ENCODE measurements at places on chromosomes 5 and 9.

DNA sequence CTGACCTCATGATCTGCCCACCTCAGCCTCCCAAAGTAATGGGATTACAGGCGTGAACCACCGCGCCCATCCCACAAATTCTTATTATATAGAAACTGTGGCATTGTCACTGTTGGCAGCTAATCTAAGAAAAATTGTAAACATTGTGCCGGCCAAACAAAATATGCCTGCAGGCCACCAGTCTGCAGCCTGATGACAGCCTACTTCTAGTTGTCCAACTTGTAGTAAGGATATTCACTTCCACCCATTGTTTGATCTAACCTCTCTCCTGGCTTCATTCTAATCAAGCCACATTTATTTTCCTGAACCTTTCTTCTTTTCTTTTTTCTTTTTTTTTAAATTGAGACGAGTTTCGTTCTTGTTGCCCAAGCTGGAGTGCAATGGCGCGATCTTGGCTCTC lies 13.7 kb upstream of the TMED9 start:
- no peak for DNase-seq

DNA sequence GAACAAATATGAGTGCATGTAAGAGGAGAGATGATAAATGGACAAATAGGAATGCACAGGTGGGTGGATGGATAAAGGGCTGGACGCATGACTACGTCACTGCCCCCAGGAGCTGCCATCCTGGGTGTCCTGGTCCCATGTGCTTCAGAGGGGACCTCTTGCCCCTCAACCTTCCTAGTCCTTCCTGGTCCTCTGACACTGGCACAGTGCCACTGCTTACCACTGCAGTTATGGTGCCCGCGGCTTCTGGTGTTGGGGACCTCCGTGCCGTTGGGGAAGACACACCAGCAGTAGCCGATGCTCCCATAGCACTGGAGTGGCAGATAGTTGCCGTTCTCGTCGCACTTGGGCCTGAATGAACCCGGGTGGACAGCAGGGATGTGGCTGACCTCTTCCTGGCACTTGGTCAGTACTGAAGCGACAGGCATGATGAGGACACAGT lies 9.8 kb downstream of the CD74 start:
- no peak for DNase-seq

- DNase-seq = no peak
These were observed 211.8 kb downstream of the GOLPH3 start for GRCh38 chr5:31962351-31962751.

DNA sequence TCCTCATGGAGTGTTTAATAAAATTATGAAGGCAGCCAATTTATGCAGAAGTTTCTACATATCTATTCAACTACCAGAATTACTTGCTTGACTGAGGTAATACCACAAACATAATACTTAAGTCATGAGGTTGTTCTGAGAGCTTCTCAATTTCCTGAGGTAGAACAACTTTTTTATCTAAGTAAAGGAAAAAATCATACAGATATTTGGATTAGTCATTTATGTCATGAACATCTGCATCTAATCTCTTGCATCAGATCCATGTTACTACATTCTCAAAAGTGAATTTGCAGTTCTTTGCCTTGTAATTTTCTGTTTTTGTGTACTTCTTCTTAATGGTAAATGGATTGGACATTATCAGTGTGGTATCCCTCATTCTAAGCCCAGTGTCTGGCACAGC lies 60.4 kb upstream of the RGMB start:
- no peak for DNase-seq

DNA sequence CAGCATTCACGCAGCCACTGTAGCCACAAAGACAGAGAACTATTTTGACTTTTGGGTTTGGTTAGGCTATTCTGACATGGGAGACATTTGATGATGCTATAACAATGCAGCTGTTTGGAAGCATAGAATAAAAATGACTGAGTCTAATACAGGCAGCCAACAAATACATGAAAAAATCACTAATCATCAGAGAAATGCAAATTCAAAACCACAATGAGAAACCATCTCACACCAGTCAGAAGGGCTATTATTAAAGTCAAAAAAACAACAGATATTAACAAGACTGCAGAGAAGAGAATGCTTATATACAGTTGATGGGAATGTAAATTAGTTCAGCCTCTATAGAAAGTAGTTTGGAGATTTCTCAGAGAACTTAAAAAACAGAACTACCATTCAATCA lies 107.1 kb upstream of the POC5 start:
- DNase-seq = no peak

DNA sequence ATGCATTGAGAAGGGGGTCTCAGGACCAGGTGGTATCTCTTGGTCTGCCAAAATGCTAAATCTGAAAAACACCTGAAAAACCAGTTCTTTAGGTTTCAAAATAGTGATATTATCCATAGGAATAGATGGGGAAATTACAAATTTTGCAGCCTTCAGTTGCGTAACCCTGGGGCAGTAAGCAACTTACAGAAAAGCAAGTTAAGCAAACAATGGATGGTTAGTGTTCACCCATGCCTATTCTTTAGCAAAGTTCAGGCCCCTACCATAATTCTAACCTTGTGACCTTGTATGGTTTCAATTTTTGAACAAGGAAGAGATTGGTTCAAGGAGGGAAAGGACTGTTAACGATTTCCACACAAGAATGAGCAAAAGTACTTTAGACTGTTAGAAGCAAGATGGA lies 24.5 kb downstream of the GLRX start:
- DNase-seq = no peak

DNA sequence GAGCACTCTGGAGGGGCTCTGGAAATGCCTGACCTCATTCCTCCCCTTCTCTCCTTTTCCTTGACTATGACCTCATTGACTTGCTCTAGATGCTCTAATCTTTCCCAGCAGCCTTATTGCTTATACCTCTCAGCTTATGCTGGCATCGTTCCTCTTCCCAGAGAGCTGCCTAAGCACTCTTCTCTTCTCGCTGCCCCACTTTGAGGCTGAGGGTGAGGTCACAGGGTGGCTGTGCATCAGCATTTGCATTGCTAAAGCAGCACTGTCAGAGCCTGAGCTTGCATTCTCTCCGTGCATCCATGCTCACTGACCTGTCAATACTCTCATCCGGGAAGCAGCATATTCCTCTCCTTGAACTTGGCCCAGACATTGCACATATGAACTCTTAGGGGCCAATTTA lies 96.4 kb upstream of the NTRK2 start:
- DNase-seq = no peak

DNA sequence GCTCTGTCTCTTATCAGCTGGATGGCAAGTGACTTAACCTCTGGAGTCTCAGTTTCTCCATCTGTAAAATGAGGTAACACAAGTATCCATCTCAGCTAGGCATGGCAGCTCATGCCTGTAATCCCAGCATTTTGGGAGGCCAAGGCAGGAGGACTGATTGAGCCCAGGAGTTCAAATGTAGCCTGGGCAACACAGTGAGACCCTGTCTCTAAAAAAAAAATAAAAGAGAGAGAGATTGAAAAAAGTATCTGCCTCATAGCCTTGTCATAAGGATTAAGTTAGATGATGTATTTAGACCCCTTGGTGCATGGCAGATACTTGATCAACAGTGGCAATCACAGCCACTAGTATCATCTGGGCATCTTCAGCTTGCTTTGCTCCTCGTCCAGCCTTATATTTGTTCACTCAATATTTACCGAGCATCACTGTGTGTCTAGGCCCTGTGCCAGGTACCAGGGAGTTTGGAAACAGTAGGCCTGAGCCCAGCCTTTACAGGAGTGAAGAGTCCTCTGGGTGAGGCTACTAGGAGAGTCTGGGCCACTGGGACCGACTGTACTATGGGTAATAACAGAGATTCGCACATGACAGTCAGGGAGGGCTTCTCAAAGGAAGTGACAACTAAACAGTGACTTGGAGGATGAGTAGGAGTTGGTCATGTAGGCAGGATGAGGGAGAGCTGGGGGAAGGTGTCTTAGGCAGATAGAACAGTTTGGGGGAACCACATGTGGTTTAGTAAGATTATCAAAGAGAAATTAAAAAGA lies 34.2 kb downstream of the CORO2A start:
- no peak for DNase-seq

DNA sequence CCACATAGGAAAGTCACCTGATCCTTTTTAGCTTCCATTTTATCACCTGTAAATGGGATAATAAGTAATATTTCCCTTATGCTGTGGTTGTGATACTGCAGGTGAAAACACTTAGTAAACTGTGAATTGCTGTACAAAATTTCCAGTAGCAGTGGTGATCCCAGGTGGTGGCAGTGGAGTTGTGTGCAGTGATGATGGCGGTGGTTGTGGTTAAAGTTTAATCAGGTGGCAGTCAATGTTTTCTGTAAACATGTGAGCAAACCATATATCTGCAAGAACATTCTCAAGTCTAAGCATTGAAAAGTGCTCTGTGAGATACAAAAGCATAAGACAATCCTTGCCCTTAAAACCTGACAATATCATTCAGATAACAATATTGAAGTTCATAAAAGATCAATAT lies 480.2 kb downstream of the RASEF start:
- no peak for DNase-seq

DNA sequence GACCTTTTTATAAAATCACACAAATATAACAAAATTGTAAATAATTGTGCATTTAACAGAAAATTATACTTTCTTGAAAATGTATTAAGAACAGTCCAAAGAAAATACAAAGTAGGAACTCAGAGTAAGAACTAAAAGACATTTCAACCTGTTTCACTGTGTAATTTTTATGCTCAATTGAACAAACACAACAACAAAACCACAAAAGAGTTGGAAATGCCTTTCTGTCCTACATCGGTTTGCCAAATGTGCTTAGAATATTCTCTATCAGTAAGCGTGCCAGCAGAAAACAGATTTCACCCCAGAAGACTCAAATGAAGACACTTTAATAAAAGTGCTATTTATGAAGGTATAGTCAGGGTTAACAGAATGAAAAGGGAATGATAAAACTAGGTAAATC lies 592.1 kb downstream of the PRELID2 start:
- DNase-seq = no peak

DNA sequence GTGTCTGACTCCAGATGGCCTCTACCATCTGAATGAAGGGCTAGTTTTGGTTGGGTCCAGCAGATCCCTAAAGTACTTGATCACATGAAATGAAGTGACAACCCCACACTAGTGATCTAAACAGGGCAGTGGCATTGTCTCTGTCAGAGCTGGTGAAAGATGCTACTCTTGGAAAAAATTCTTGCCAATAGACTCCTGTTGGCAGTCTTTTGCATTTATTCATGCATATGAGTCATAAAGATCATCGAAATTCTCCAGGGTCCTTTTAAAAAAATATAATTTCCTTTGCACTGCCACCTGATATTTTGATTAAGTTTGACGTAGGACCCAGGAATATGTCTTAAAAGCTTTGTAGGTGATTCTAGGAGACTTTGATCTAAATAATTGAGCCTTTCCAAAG lies 135.1 kb upstream of the ELL2 start:
- no peak for DNase-seq

GRCh38 chr5:31981361-31981945 lies 192.7 kb downstream of the GOLPH3 start:
- DNase-seq = no peak

GRCh38 chr5:150153957-150154617 lies 1.6 kb downstream of the PDGFRB start:
- DNase-seq = no peak

GRCh38 chr9:36548454-36548853 lies 24.2 kb upstream of the MELK start:
- no peak for DNase-seq

GRCh38 chr5:171617266-171617665 lies 168.4 kb upstream of the SMIM23 start:
- no peak for DNase-seq

- DNase-seq = no peak
These were observed 219.4 kb downstream of the ATPSCKMT start for GRCh38 chr5:10030219-10030831.

DNA sequence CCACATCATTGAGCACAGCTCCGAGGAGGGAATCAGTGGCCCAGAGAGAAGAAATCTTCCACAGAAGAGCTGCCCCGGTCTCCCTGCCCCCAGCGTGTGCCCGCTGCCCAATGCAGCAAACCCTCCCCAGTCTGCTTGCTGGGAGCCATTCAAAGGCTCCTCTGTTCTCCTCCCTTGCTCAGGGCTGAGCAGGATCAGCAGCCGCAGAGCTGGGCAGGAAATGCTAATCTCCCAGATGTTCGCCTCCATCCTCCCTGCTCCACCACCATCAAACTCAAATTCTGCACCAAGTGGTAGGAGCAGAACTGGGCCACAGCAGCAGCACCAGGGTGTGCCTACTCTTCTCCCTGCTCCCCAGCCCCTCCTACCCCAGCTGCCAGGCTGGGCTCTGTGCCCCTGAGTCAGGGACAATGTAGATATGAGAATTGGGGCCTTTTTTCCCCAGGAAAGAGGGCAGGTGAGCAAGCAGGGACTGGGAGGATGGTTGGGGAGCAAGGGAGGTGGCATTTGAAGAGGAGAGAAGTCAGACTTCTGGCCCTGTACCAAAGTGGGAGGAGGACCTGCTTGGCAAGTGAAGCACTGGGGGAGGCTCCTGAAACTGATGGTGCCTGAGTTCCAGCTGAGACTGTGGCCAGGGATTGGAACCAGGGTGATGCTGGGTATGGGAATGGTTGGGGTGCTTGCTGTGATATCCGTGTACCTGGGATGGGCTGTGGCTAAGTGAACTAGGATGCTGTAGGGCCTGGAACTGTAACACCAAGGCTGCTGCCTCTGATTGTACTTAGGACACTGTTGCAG lies 1.9 kb upstream of the PCDH1 start:
- DNase-seq = no peak

DNA sequence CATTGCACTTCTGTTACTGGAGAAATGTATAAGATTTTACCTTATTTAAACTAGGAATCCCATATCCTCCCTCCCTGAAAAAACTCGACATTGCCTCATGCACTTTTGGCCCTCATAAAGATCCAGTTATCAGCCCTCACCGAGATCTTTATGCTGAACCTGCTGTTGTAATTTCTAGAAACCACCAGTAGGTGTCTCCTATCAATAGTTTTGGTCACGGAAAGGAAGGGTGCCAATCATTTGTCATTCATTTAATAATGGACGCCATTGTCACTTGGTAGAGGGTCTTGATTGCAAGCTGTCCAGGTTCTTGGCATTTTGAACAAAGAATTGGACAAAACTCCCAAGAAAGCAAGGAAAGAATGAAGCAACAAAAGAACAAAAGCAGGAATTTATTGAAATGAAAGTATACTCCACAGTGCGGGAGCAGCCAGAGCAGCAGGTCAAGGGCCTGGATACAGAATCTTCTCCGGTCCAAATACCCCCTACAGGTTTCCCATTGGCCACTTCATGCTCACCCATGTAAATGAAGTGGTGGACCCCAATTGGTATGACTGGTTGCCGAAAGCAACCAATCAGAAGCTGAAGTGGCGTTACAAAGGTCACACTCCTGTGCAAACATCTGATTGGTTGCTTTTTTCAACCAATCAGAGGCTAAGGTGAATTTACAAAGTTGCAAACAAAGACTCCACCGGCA lies 524.3 kb downstream of the PSAT1 start:
- peak; percentile 48 for DNase-seq

GRCh38 chr9:26800322-26800721 lies 92.3 kb downstream of the CAAP1 start:
- no peak for DNase-seq

DNA sequence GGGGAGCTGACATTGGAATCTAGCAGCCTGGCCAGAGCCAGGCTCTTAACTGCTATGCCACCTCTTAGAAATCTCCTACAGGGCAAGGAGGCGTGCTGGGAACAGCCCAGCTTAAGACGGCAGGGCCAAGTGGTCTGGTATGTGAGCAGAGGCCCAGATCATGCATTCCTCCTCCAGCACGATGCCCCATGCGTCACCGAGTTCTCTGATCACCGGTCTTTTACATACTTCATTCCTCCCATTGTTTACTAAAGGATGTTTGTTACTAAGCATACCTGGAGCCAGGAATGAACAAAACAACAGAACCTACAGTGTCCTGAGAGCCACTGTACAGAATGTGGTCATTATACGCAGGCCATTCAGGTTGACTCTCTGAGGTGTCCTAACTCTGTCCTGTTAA lies 73.8 kb downstream of the TRIO start:
- DNase-seq = no peak
